ENCODE measurements at places on chromosomes 1 and 21.

DNA sequence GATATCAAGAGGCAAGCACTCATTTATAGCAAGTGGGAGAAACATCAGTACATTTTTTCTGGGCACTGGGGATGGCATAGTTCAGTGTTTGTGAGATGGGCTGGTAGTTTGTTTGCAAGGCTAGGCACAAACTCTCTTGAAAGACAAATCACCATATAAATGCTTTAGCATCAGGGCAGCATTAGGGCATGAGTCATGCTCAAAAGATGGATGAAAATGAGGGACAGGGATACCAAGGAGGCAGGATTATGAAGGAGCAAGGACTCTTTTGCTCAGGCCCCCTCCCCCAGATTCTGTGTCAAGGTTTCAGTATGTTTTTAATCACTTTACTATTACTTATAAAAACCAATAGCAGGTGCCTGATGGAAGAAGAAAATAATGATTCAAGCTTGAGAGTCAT, 43.9 kb upstream of the CAMK1G start:
- no peak for DNase-seq

DNA sequence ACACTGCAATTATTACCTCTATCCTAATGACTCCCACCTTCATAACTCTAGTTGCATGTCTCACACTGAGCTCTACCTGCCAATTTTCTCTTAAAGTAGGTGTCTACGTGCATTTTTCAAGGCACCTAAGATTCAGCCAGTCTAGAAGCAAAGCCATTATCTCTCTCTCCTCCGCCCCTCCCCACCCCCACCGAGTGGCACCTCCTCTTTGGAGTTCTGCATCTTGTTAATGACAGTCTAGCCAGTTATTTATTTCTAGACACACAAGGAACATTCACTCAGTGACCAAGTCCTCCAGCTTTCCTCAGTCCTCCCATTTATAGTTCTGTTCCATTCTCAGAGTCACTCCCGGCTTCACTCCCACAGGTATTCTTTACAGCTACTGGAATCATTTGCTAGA, 47.6 kb downstream of the ASTN1 start:
- no peak for DNase-seq

DNA sequence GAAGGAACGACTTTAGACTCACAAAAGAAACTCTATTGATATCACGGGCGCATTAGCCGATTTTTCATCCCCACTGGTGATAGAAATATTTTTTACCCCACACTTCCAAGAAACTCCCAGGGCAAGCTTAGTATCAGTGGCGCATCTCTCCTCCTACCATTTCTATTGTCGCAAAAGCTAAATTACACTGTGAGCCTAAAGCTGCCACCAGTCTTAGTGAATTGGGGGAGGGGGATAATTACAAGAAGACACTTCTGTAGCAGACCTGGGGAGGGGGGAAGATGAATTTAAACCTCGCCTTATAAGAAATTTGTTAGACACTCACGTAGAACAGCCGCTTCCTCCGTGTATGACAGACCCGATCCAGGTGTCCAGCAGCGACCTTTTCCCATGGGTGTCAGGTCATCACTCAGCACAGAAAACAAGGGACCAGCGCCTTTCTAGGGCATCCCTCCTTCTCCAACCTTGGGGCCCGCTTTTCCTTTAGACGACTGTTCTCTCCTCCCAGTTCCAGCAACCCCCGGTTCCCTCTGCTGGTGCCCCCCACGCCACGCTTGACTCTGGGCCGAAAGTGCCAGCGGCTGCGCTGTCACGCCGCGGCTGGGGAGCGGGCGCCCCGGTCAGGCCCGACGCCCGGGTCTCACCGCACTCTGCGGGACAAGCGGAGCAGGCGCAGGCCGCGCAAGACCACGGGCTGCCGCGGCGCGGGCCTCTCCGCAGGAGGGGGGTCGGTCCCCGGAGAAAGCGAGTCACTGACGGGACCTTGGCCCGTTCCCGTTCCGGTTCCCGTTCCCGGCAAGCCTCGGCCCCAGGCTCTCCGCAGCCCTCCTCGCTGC, 821 bp downstream of the PHC2 start:
- DNase-seq = peak; percentile 9

- no peak for DNase-seq
These were observed 21.9 kb downstream of the FAM3B start for GRCh38 chr21:41338455-41338854.

- DNase-seq = no peak
These were observed 9.0 kb downstream of the LGR6 start for GRCh38 chr1:202202500-202203168.

DNA sequence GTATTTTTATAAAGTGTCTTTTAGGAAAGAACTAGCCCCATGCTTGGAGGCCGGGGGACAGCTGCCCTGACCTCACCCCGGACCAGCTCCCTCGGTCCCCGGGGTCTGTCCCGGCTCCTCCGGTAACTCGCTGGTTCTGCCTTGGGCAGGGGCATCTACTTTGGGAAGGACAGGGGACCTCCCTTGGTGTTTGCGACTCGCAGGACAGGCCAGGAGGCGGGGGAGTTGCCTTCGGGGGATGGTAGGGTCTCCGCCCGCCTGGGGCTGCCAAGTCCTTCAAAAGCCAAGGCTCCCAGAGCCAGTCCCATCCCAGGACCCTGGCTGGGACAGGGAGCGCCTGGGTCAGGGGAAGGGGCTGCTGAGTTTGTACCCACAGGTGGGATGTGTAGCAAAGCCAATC, 157.9 kb downstream of the PEX14 start:
- no peak for DNase-seq

DNA sequence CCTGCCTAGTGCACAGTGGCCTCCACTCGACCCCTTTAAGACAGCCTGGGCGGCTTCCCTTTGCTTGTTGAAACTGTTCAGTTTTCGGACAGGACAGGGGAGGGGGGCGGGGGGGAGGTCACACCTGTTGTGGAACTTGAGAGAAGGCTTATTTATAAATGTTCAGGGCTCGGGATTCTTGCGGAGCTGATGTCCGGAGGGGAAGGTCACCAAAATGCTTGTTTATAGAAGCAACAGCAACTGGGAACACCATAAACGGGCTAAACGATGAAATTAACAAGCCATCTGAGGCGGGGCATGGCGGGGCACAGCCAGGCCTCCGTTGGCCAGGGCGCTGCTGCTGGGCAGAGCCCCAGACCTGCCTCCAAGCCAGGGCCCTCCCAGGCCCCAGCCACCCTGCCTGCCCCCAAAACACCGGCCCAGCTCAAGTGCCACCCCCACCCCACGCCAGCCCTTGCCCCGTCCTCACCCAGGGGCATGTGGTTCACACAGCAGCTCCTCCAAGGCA, 59.8 kb upstream of the CASZ1 start:
- DNase-seq = no peak

DNA sequence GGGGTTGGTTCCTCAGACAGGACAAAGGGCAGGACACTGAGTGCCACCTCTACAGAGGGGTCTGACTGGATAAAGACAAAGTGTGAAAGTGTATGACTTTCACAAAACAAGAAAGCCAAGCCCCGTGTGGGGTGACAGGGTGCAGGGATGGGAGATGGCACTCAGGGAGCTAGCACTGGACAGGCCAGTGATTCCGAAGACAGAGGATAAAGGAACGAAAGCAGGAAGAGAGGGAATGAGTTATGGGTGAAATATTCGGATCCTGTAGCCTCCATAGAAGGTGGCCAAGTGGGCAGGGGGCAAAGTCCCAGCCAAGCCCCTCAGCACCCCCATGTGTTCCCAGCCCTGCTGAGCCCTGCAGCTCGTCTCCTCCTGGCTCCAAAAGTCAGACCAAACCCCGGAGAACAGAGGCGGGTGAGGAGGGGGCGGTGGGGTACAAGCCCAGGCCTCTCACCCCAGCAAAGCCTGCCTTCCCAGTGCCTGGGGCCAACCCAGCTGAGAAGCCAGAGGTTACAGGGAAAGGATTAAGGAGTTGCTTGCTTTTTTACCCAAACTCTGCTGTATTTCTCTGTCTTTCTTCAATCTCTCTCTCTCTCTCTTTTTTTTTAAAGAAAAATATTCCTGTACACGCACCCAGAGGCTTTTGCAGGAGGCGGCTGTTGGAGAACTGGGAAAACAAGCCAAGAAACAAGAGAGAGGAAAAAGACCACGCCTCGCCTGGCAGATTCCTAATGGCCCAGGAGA, 14.0 kb upstream of the WASF2 start:
- no peak for DNase-seq

GRCh38 chr21:25215698-25216384, 391.4 kb downstream of the MRPL39 start:
- no peak for DNase-seq

GRCh38 chr1:12165342-12165741, 1.4 kb upstream of the TNFRSF1B start:
- DNase-seq = no peak

- no peak for DNase-seq
These were observed 42.0 kb upstream of the SCCPDH start for GRCh38 chr1:246681900-246682895.

DNA sequence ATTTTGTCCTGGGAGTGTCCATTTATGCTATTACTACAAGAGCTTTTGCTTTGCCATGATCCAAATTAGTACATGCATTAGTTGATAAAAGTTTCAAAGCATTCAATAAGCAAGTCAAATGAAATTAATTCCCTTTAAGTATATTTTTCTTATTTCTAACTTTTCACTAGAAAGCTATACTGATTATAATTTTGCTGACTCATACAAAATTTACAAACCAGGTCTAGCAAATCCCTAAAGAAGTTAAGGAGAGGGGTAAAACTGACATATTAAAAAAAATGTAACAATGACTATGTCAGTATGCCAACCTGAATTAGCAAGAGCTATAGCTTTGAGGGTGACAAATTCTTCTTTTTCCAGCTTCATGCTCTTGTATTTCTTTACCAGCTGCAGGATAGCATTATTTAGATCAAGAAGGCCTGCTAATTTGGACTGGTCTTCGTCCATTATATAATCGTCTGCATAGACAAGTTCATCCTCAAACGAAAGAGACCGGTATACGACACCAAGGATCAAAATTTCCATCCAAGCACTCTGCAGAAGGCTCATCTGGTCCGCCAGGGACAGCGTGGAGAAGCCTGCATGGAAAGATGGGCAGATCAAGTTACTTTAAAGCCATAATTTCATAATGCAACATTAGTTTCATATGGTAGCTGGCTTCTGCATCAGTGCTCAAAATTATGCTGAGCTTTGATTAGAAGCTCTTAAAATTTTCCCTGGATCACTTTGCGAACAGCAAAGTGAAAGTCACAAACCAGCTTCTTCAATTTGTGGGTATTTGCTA, 95.8 kb upstream of the USH2A start:
- DNase-seq = no peak

GRCh38 chr1:84632673-84633434, 57.4 kb downstream of the SSX2IP start:
- DNase-seq = no peak

GRCh38 chr1:54016343-54017282, 1.4 kb downstream of the LDLRAD1 start:
- DNase-seq = no peak

DNA sequence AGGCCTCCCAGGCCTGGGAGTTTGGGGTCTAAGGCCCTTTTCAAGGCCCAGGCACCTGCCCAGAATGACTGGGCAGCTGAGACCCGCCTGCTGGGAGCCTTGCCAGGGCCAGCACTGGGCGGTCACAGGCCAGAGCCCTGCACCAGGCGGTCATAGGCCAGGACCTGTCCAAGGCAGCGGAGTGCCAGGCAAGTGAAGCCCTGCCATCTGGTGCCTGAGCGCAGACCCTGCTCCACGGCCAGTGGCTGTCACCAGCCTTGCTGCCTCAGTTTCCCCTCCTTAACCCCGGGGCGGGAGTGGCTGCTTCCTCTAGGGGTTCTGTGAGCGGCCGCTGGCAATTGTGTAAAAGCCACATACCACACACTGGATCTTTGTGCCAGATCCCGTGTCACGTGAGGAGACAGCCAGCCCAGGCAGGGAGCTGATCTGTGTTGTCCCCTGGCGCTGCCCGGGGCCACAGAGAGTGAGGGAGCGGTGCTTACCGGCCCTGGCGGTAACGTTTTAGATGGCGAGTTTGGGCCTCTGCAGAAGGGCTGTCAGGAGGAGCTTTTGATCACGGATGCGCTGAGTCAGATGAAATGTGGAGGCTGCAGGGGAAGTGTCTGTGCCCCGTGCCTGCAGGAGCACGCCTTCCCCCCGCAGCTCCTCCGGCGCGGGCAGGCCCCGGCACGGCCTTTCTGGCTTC, 4.6 kb downstream of the COL18A1 start:
- DNase-seq = no peak

DNA sequence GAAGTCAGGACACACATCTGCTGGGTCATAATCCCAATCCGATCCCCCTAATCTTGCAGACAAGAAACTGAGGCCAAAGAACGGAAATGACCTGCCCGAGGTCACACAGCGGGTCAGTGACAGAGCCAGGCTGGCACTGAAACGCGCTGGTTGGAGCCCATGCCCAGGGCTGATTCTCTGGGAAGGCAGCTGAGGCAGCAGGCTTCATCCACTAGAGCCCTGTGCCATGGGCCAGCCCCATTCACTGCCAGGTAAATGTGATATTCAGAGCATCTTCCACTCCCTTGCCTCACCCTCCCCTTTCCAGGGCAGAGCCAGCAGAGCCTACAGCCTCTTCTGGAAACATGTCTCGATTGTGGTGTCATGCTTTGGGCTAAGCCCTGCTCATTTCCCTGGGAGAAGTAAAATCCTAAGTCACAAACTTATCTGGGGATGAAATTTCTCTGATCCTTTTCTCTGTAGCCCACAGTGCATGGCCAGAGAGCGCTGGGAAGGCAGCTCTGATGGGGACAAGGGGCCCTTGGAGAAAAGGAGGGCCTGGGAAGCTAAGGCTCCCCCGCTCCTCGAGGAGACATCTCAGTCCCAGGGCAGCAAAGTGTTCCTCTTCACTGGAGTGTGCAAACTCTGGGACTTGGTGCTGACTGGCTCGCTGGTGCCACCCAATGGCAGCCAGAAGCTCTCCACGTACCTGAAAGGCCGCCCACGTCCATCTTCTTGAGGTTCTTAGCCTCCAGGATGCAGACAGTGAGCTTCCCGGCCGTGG, 110.4 kb downstream of the SYT2 start:
- peak; percentile 41 for DNase-seq

GRCh38 chr1:86714561-86715244, 10.3 kb downstream of the SH3GLB1 start:
- no peak for DNase-seq

DNA sequence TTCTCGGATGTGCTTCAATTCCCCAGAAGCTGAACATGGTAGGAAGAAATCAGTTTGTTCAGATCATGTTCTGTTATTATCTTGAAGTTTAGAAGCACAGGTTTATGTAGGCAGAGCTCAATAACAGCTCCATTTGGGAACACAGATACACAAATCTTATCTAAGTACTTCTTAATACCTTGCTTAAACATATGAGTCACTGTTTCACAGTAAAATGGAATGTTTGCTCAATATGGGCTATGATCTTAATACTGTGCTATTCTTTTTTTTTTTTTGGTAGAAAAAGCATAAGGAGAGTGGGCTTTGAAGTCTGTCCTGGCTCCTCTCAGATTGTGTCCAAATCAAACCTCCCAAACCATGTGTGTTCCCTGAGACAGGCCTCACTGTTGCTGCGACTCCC, 13.4 kb downstream of the PROK1 start:
- DNase-seq = no peak

GRCh38 chr1:206699626-206700025, 14.9 kb downstream of the MAPKAPK2 start:
- no peak for DNase-seq

GRCh38 chr1:193514397-193514796, 328.0 kb upstream of the B3GALT2 start:
- DNase-seq = no peak
